Left ventricle myocardium inferior (tissue), 1 donor: ENCODE measurements at places on chromosomes 7 and 10. TPM values are rescaled to one million over a fixed set of nuclear protein-coding genes. Genes with fewer than 3 reads are reported as not detected.

GRCh38 chr10:107028236-107028635 lies 136.3 kb downstream of the SORCS1 start:
- H3K4me3 ChIP-seq = no peak overlapping the region
- no peaks in the 10 kb centered on the region for H3K4me1 ChIP-seq
- H3K27ac ChIP-seq = no peak overlapping the region
- no peaks in the 10 kb centered on the region for H3K27me3 ChIP-seq
- H3K36me3 ChIP-seq = no peaks in the 10 kb centered on the region

GRCh38 chr7:130943981-130944380 lies 210.0 kb upstream of the KLF14 start:
- no peak for DNase-seq
- peaks cover 13% of the 10 kb centered on the region for H3K36me3 ChIP-seq
- peaks cover 82% of the 10 kb centered on the region for H3K4me1 ChIP-seq
- H3K27me3 ChIP-seq = no peaks in the 10 kb centered on the region
- peak overlapping the region; percentile 61 for H3K4me3 ChIP-seq

DNA sequence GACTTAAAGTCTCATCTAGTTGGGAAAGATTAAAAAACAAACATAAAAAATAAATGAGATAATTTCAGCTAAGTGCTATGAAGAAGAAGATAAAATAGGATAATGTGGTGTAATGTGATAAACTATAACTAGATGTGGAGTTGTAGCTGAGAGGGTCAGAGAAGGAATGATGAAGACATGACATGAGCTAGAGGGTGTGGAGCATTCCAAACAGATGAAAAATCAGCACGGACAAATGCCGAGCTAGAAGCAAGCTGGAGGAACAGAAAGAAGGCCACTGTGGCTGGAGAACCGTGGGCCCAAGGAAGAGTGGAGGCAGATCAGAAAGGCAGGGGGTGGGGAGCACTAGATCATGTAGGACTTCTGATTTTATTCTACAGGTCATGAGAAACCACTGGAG lies 70.6 kb downstream of the CDK6 start:
- H3K4me1 ChIP-seq = peaks cover 64% of the 10 kb centered on the region
- no peaks in the 10 kb centered on the region for H3K36me3 ChIP-seq
- peak overlapping the region; percentile 37 for H3K27ac ChIP-seq
- no peak overlapping the region for H3K4me3 ChIP-seq

DNA sequence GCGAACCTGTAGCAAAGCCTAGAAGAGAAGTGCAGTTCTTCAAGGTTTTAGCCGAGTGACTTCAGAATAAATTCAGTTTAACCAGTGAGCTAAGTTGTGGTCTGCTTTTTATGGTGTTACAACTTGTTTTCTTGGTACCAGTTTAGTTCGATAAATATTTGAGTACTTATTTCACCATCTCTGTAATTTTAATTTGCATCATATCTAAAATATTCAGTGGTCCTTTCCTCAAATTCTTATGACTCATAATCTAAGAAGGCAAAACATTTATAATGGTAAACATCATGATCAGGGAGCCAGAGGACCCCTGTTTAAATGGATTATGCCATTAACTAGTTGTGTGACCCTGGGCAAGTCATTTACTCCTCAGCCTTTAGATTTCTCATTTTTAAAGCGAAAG lies 4.1 kb upstream of the BMPER start:
- H3K27ac ChIP-seq = no peak overlapping the region
- peaks cover 23% of the 10 kb centered on the region for H3K4me1 ChIP-seq
- peaks cover 91% of the 10 kb centered on the region for H3K27me3 ChIP-seq
- H3K4me3 ChIP-seq = no peak overlapping the region

DNA sequence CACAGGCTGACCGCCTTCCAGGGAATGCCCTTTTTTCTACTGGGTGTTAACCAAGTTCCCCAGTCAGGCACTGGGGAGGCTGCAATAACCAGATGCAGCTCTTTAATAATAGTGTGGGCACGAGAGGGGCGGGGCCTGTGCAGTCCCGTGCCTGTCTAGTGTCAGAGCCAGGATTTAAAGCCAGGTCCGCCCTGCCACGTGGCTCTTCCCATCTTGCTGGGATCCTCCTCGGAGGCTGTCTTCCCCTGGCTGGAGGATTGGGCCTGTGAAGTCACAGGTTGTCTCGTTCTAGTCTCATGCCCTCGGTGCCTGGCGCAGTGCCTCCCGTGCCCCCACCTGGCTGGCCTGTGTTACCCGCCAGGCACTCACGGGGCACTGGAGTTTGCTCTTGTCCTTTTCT lies 25.2 kb downstream of the TMEM120A start:
- peaks cover 23% of the 10 kb centered on the region for H3K36me3 ChIP-seq
- H3K4me3 ChIP-seq = peak overlapping the region; percentile 34
- peaks cover 84% of the 10 kb centered on the region for H3K4me1 ChIP-seq
- DNase-seq = no peak

DNA sequence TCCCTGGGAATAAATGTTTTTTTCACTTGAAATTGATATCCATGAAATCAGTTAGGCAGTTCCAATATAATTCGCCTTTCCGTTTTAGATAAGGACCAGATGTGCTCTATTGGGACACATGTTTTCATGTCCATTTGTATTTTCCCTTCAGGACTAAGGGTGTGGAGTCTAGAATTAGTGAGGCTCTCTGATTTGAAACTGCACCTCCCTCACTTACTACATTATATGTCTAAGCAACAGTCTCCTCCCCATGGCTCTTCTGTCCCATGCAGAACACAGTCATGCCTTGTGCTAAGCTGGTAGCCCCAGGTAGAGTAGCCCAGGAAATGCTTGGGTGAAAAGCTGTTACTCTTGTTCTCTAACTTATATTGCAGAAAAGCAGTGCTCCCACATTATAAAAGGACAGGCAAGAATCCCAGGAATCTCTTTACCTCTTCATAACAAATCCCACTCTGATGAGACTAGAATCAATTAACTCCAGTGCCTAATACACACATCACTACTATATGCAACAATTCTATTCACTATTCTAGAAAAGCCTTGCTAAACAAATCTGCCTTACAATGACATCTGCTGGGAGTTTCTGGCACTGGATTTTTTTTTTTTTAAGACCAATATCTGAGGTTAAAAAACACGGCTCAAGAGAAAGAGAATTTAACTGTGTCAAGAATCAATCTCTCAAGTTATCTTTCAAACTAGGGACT lies 293.9 kb downstream of the SNX13 start:
- no peak for DNase-seq
- no peaks in the 10 kb centered on the region for H3K36me3 ChIP-seq
- no peak overlapping the region for H3K27ac ChIP-seq
- H3K4me1 ChIP-seq = peaks cover 6% of the 10 kb centered on the region

- H3K27ac ChIP-seq = no peak overlapping the region
- H3K4me1 ChIP-seq = peaks cover 28% of the 10 kb centered on the region
- no peak for DNase-seq
- H3K4me3 ChIP-seq = peak overlapping the region; percentile 44
Observed at GRCh38 chr7:36236073-36236472, 83.0 kb downstream of the EEPD1 start.

DNA sequence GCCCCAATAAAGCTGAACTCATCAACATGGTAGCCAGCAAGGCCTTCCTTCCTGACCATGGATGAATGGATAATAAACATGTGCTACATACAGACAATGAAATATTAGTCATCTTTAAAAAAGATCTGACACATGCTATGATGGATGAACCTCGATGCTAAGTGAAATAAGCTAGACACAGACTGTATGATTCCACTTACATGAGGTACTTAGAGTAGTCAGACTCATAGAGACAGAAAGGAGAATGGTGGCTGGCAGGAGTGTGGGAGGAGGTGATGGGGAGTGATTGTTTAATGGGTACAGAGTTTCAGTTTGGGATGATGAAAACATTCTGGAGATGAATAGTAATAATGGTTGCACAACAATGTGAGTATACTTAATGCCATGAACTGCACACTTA lies 114.1 kb upstream of the SORCS3 start:
- H3K4me3 ChIP-seq = no peak overlapping the region
- no peaks in the 10 kb centered on the region for H3K36me3 ChIP-seq
- no peak overlapping the region for H3K27ac ChIP-seq

DNA sequence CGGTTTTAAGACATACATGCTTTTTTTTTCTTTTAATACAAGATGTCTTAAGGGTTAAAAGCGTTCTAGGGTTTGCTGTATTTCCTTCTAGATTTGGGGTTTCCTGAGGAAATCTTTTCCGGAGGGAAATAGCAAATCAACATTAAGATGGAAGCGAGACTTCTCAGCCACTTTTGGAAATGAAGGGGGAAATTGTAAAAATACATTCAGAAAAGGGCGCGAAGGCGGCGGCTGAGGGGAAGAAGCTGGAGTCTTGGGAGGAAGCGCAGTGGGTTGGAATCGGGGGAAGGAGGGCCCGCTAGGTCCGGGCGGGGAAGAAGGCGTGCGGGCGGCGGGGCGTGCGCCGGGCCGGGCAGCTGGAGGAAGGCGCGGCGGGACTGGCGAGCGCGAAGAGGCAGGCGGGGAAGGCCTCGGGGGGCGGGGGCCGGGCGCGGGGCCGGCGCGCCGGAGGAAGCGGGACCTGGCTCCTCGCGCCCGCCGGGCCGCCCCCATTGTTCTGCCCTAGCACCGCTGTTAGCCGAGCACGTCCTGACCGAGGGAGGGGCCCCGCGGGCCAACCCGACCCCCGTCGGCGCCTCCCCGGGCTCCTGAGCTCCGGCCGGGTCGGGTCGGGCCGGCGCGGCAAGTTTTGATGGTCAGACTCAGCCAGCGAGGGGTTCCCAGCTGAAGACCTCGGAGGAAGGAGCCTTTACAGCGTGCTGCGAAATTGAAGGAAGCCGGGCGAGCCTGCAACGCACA lies 1.5 kb upstream of the SKIDA1 start:
- peak overlapping the region; percentile 99 for H3K27ac ChIP-seq
- no peaks in the 10 kb centered on the region for H3K27me3 ChIP-seq
- DNase-seq = peak; percentile 81
- peaks cover 54% of the 10 kb centered on the region for H3K4me1 ChIP-seq
- H3K4me3 ChIP-seq = peak overlapping the region; percentile 81

- peaks cover 33% of the 10 kb centered on the region for H3K4me1 ChIP-seq
- H3K36me3 ChIP-seq = no peaks in the 10 kb centered on the region
- H3K27me3 ChIP-seq = no peaks in the 10 kb centered on the region
- H3K4me3 ChIP-seq = no peak overlapping the region
Observed at GRCh38 chr10:62634576-62634975, 169.9 kb upstream of the ADO start.

GRCh38 chr10:86940677-86941076 lies 16.7 kb downstream of the MMRN2 start:
- H3K4me3 ChIP-seq = no peak overlapping the region
- DNase-seq = no peak

DNA sequence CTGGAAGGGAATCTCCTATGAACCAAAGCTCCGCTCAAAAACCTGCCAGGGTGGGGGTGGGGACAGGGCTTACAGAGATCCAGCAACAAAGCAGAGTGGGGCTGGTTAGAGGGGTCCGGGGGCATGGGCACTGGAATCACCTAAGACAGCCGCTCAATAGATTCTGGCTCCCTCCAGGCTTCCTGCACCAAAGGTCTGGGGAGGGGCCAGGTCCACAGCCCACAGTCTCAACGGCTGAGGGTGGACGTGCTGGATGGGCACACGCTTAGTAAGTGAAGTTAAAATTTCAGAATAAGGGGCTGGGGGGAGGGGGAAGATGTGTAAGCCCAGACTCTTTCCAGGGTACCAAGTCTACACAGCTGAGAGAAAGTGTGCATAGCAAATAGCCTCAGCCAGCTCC lies 31.1 kb downstream of the PYROXD2 start:
- peaks cover 49% of the 10 kb centered on the region for H3K36me3 ChIP-seq
- H3K4me3 ChIP-seq = no peak overlapping the region
- H3K27ac ChIP-seq = no peak overlapping the region

DNA sequence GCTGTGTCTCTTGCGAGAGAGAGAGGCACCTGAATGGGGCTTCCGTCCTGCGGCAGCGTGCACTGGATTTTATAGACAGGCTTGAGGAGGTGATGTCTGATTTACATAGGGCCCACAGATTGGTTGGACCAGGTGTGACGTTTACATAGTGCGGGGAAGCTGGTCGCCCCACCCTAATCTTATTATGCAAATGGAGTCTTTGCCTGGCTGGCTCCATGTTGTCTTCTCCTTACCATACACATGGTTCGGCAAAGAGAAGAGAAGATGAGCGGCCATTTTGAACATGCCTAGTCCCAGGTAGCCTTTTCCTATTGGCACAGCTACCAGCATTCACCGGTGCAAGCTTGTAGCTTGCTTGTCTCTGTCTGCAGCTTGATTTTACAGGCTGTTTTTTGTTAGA lies 238.5 kb upstream of the GALNT17 start:
- H3K4me3 ChIP-seq = no peak overlapping the region
- H3K36me3 ChIP-seq = no peaks in the 10 kb centered on the region
- no peak for DNase-seq
- no peak overlapping the region for H3K27ac ChIP-seq
- H3K4me1 ChIP-seq = no peaks in the 10 kb centered on the region
- H3K27me3 ChIP-seq = peaks cover 5% of the 10 kb centered on the region

GRCh38 chr7:12531784-12532183 lies 38.7 kb upstream of the SCIN start:
- H3K36me3 ChIP-seq = no peaks in the 10 kb centered on the region
- peaks cover 5% of the 10 kb centered on the region for H3K27me3 ChIP-seq
- no peak overlapping the region for H3K27ac ChIP-seq
- no peaks in the 10 kb centered on the region for H3K4me1 ChIP-seq
- no peak for DNase-seq
- no peak overlapping the region for H3K4me3 ChIP-seq

GRCh38 chr7:139709485-139709884 lies 68.3 kb downstream of the HIPK2 start:
- no peak overlapping the region for H3K4me3 ChIP-seq
- no peaks in the 10 kb centered on the region for H3K27me3 ChIP-seq
- H3K36me3 ChIP-seq = peaks cover 20% of the 10 kb centered on the region
- peak overlapping the region; percentile 24 for H3K27ac ChIP-seq
- no peak for DNase-seq

- DNase-seq = no peak
- H3K27ac ChIP-seq = peak overlapping the region; percentile 72
- H3K27me3 ChIP-seq = no peaks in the 10 kb centered on the region
- H3K36me3 ChIP-seq = no peaks in the 10 kb centered on the region
Observed at GRCh38 chr7:106127984-106128780, 16.1 kb upstream of the SYPL1 start.

GRCh38 chr10:61609701-61610100 lies 53.0 kb upstream of the CABCOCO1 start:
- H3K4me3 ChIP-seq = no peak overlapping the region
- no peaks in the 10 kb centered on the region for H3K27me3 ChIP-seq

The LRRC18 gene
- not detected for total RNA-seq

The PAX4 gene
- not detected for total RNA-seq

The CACNA2D1 gene
- total RNA-seq = 64.6 TPM

The HOXA5 gene
- not detected for total RNA-seq

The CYP3A4 gene
- total RNA-seq = not detected

The AKR1C3 gene
- total RNA-seq = 27.1 TPM

The ZNF853 gene
- total RNA-seq = 15.0 TPM

The CPN1 gene
- not detected for total RNA-seq

The FXYD4 gene
- total RNA-seq = not detected

The ADAM8 gene
- total RNA-seq = 1.4 TPM
